ENCODE measurements at places on chromosomes 11 and 22.

DNA sequence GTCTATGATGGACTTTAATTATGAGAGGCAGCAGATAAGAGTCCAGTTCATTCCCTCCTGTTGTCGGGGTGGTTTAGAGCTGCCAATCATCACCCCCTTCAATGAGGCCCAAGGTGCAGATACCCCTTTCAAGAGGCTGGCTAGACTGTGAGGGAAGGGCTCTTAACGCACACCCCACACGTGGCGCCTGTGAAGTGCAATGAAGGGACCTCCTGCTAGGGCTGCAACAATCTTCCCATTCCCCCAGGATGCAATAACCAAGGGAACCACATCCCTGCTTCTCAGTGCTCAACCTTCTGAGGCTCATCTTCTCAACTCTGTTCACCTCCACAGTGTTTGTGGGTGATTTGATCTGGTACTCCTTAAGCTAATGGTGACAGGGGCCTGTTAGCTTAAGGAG lies 19.0 kb downstream of the TENM4 start:
- no peak for DNase-seq

GRCh38 chr11:86052693-86053641 lies 15.9 kb downstream of the PICALM start:
- DNase-seq: no peak

GRCh38 chr22:20434773-20435172 lies 2.9 kb downstream of the SCARF2 start:
- DNase-seq: no peak

DNA sequence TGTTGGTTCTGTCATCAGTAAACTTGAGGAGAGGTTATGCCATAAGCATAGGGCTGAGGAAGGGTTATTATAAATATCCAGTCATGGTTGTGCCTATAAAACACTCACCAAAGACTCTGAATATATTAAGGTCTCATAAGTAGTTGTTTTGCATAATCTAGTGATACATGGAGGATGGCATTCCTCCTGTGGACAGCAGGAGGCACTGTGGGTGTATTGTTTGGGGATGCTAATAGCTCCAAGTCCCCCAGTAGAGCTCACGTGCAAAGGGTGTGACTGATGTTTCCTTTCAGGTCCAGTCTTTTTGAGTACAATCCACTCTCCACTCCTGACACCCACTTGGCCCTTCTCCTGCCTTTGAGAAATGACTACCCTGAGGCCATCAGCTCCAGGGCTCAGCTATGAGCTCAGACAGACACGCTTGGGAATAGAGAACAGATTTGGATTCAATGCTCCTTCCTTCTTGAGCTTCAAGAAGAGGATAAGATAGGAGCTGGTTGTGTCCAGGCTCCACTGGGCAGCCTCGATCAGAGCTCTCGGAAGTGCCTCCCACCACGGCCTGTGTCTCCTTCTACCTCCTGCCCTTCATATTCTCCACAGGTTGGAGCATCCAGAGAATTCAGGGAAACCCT lies 85.2 kb upstream of the IGLL5 start:
- no peak for DNase-seq

DNA sequence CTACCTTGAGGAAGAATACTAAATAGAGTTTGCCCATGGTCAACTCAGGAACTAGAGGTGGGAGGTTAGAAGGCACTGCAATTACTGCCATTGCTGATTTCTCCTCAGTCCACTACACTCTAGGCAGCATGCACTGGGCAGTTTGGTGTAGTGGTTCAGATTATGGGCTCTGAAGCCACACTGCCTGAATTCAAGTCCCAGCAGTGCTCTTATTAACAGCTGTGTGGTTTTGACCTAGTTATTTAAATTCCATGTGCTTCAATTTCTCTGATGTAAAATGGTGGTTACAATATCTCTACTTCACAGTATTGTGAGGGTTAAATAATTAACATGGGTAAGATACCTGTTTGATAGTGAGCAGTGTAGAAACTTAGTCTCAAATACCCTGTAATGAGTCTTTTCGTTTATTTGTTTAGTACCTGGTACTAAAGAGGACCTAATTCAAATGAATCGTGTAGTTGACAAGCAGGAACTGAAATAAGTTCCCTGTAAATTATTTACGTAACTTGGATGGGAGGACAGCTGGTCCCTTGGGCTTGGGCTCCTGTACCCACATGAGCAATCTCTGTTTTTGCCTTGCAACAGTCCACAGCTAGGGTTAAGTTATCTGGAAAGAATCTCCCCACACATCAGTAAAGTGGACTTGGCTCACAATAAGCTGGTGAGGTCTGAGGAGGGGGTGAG lies 17.8 kb downstream of the PRR5L start:
- no peak for DNase-seq

DNA sequence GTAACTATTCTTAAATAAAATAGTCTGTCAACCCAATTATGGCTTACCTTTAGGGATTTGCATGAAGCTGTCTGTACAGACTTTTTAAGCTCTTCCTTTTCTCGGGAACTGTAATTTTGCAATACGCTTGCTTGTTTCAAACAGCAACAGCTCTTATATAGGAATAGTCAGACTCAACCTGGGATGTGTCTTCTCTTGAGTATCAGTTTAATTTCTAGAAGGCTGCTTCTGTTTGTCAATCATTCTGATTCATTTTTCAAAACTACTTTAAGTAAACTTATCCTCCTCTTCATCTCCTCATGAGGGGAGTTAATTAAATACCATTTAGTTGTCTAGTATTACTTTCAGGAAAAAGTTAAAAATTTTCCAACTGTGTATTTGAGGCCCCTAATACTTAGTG lies at the start of gene OR10AG1:
TSS of gene OR10AG1 (minus strand) at position 101 of the 400 bp plus-strand sequence. CDS start at position 63, 38 bp downstream.
- no peak for DNase-seq

DNA sequence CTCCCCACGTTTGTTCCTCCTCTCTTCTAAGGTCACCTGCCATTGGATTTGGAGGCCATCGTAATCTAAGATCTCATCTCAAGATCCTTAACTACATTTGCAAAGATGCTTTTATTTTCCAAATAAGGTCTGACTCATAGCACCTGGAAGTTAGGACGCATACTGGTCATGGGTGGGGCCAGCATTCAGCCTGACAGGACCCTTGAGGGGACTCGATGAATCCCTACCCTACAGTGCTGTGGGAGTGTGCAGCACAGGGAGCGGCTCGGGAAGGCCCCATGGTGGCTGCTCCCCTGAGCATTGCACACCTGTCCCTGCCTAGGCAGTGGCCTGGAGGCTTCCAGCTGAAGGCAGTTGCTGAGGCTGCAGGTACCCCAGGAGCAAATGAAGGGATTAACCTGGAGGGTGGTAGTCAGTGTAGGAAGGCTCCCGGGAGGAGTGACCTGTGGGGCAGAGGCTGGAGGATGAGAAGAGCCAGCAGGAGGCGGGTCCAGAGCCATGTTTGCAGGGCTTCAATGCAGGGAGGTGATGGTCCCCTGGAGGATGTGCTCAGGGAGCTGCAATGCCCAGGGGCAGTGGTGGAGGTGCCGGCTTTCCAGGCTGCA lies 362.2 kb downstream of the CTTN start:
- no peak for DNase-seq

- DNase-seq: peak; percentile 2
Observed at GRCh38 chr22:43262990-43263644, 76.2 kb upstream of the TTLL12 start.

DNA sequence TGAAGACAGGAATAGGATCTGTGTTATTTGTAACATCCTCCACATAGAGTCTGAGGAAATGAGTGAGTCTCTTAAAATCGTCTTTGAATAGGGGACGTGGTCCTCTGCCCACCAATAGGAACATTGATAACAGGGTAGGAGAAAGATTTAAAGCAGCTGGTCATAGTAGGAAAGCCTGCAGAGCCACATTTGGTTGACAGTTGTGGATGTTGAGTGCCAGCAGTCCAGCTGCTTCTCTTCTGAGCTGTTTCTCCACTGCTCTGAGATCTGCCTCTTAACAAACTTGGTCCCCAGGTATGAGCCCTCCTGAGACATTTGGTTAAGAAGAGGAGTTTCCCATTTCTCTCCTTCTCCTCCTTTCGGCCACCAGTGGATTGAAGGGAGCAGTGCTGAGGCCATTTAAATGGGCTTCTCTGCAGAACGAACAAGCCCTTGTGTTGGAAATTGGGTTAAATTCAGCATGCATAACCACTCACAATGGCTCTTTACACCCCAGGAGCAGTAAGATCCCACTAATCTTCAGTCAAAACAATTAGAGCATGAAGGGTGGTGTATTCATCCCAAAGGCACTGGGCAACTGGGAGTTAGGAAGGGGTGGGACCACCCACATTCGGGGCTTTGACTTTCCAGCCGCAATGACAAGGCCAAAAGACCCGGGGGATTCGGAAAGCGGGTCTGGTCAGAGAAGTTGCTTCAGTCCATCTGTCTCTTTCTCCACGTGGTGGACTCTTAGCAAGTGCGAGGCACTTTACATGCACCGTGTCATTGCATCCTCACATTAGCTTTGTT lies 32.3 kb downstream of the MIAT start:
- no peak for DNase-seq

GRCh38 chr11:100647861-100648260 lies 39.2 kb upstream of the ARHGAP42 start:
- DNase-seq: no peak

GRCh38 chr11:65456418-65456817 lies 33.8 kb downstream of the NEAT1 start:
- no peak for DNase-seq

- no peak for DNase-seq
Observed at GRCh38 chr11:104091281-104092096, 55.0 kb downstream of the DDI1 start.

GRCh38 chr22:32327066-32327465 lies 30.6 kb upstream of the RFPL3 start:
- DNase-seq: no peak

All from stimulated activated CD4-positive, alpha-beta T cell treated with anti-CD3 and anti-CD28 coated beads, Interleukin-1b, Interleukin-23, amount 100 ng/mL, for 4 hours (primary cell).